Neural crest cell (in vitro differentiated cells): ENCODE measurements at places on chromosomes 2 and 18. TPM values are rescaled to one million over a fixed set of nuclear protein-coding genes. Genes with fewer than 3 reads are reported as not detected.

SMPD4 gene
- 91.7 and 103 TPM in 2 replicates for total RNA-seq

KCNE4 gene
- total RNA-seq, result 0.09 TPM in 1 of 2 replicates, not detected in the other

DNA sequence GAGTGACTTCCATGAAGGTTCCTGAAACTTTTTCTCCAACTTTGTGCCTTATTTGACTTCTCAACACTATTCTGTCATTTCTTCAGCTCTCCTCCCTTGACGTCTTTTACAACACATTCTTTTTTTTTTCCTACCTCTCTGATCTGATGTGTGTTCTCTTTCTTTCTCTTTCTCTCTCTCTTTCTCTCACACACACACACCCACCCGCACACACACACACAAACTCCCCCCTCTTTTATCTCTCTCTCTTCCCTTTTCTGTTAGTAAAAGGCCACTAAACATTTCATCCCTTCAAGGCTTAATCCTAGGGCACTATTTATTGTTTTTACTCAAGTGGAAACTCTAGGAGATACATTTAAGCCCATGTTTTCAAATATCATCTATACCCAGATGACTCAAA, 107.8 kb upstream of the CNTNAP5 start:
- DNase-seq, result no peak

- no peak for DNase-seq
Measured at GRCh38 chr2:224601923-224602322, 16.8 kb upstream of the CUL3 start.

SCN3A gene
- total RNA-seq, result 3.7 and 4.9 TPM in 2 replicates

GRCh38 chr2:506451-506850, 170.8 kb downstream of the TMEM18 start:
- no peak for DNase-seq

GRCh38 chr2:234521536-234521935, 24.7 kb upstream of the ARL4C start:
- DNase-seq, result no peak

CCDC85A gene
- total RNA-seq, result 0.16 and 0.19 TPM in 2 replicates

- DNase-seq, result no peak
Measured at GRCh38 chr18:43314941-43315340, 37.7 kb upstream of the SYT4 start.

GRCh38 chr2:16791496-16791895, 125.9 kb upstream of the CYRIA start:
- DNase-seq, result no peak

DNA sequence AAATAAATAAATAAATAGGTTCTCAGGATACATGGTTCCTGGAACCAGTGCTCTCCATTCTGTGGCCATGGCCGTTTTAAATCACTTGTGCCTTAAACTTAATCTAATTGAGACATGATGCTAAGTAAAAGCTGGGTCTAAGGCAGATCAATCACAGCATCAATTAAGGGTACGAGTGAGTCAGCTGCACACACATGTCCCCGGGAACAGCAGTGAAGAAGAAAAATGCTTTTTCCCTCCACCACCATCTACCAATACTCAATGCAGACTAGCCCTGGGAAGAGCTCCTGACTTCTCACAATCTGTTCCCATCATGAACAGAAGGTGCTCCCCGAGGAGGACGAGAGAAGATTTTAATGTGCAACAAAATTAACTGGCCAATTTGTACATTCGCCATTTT, 6.8 kb upstream of the CHMP1B start:
- no peak for DNase-seq

DNA sequence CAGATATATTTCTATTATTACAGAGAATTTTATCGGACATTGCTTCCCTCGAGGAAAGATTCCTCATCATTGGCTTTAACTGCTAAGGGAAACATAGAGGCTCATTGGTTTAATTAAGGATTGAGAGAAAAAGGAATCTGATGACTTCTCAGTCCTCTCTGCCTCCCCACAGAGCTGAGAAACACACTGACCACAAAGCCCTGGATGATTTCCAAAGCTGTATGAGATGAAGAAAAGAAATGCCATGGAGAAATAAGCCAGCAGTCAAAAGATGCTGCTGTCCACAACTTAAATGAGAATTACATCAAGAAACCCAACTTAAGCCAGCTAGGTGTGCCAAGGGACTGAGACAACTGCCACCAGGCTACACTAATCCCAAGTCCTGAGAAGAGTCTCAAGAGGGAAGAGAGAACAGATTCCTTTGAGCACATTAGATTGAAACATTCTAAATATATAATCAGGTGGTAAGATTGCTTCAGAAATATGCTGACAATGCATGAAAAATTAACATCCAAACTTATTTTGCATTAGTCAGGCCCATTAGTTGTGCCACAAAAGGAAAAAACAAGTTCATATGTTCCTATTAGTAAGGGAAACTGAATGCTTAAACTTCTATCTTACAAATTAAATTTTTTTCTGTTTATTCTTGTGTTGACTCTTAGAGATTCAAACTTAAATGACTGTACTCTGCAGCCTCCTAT, 308.1 kb upstream of the CYRIA start:
- DNase-seq, result no peak

FAM110C gene
- 0.07 and 0.09 TPM in 2 replicates for total RNA-seq

NIF3L1 gene
- total RNA-seq, result 49.8 and 50.6 TPM in 2 replicates

- DNase-seq, result no peak
Measured at GRCh38 chr2:217086038-217086522, 226.2 kb upstream of the TNP1 start.

DNA sequence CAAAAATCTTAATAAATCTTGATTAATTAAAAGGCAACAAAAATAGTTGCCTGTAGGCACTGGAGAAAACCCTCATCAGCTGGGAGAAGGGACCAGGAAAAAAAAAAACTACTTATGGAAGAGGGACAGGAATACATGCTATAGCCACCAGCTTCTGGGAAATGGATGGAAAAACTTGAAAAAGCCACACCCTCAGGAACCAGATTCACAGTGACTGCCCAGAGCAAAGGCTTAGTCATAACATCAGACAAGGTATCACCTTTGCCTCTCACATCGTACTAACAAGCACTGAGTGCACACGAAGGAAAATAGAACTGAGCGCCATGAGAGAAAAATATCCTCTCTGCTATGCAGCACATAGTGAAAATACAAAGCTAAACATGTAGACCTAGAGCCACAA, 116.9 kb upstream of the GYPC start:
- DNase-seq, result no peak

- DNase-seq, result no peak
Measured at GRCh38 chr2:55965966-55966365, 42.4 kb upstream of the EFEMP1 start.

CCDC121 gene
- 5.8 and 6.0 TPM in 2 replicates for total RNA-seq

DNA sequence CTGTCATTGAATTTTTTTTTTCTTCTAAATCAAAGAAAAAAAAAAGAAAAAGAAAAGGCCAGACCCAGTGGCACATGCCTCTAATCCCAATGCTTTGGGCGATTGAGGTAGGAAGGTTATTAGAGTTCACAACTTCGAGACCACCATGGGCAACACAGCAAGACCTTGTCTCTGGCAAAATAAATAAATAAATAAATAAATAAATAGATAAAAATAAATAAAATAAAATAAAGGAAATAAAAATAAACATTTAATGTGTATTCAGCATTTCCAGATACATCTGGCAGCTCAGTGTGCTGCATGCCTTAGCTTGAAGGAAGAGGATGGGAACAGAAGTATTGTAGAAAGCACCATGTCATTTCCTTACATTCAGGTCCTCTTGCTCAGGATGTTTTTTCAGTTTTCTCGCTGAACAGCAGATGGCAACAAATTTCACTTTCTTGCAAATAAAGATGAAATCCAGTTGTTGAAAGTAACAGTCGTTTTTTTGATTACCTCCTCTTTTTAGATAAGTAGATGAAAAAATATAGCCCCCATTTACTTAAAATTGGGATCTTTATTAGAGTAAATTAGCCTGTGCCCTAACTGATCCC, 25.7 kb upstream of the FAM178B start:
- DNase-seq, result no peak

GRCh38 chr2:12262681-12263436, 453.9 kb upstream of the TRIB2 start:
- DNase-seq, result no peak

- DNase-seq, result no peak
Measured at GRCh38 chr18:67862069-67862468, 345.5 kb upstream of the DSEL start.

DNA sequence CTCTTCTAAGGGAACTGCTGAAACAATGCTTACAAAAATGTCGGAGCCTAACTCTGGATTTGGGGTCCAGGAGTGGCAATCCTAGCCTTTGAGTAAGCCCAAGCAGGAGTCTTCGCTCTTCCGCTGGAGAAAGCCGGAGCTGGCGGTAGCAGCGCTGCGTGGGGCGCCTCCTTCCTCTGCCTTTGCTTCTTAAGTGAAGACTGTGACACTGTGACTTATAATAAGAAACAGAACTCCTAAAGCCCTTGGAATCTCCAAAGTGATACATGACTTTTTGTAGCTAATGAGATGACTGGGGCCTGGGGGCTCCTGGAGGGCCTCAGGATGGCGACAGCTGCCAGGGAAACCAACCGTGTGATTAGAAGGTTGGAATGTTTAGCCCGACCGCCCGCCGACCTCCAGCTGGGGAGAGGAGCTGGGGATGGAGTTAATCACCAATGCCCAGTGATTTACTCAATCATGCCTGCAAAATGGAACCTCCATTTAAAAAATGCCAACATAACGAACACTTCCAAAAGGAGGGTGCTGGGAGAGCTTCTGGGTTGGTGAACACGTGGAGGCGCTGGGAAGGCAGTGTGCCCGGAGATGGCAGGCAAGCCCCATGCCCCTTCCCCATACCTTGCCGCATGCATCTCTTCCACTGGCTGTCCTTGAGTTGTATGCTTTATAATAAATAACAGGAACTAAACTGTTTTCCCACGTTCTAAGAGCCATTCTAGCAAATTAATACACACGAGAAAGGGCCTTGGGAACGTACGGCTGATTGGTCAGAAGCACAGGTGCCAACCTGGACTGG, 29.0 kb upstream of the MAL start:
- DNase-seq, result no peak

DSC3 gene
- total RNA-seq, result 0.09 and 0.16 TPM in 2 replicates

- no peak for DNase-seq
Measured at GRCh38 chr2:62501794-62502500, 4.0 kb downstream of the TMEM17 start.

KRTCAP3 gene
- total RNA-seq, result 5.5 and 6.9 TPM in 2 replicates

SCYGR4 gene
- total RNA-seq, result not detected in 2 replicates

DNA sequence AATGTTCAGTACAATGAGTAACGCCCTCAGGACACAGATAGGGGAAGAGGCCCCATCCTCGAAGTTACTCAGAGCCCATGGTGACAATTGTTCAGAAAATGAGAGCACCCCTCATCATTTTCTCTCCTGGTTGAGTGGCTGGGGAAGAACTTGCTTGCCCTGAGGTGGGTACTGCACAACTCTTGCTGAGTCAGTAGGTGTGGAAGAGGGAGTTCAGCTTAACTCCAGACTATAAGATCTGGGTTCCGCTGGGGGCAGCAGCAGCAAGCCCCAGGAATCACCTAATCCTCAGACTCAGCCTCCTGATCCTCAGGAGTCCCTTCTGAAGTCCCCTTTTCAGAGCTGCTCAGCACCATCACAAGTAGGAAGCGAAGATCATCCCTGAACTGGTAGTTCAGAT, 123.7 kb downstream of the PIEZO2 start:
- DNase-seq, result no peak

DNA sequence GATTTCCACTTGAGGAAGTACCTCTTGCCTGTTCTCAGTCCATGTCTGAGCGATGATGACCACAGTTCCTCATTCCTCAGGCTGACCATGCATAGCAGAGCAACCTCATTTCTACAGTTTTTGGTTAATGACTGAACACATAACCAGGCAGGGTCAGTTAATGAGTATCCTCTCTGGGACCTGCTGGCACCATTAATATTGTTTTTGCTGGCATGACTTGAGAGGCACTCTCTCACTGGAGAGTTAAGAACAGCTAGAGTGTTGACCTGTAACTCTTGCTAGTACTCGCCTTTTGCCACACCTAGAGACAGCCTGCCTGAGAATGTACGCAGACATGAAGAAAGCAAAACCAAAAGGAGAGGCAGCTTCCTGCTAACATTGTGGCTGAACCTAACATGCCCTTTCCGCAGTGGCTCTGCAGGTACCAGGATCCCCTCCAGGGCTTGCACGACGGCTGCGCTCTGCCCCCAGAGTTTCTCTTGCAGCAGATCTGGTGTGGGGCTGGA, 23.9 kb downstream of the PECR start:
- no peak for DNase-seq

DNA sequence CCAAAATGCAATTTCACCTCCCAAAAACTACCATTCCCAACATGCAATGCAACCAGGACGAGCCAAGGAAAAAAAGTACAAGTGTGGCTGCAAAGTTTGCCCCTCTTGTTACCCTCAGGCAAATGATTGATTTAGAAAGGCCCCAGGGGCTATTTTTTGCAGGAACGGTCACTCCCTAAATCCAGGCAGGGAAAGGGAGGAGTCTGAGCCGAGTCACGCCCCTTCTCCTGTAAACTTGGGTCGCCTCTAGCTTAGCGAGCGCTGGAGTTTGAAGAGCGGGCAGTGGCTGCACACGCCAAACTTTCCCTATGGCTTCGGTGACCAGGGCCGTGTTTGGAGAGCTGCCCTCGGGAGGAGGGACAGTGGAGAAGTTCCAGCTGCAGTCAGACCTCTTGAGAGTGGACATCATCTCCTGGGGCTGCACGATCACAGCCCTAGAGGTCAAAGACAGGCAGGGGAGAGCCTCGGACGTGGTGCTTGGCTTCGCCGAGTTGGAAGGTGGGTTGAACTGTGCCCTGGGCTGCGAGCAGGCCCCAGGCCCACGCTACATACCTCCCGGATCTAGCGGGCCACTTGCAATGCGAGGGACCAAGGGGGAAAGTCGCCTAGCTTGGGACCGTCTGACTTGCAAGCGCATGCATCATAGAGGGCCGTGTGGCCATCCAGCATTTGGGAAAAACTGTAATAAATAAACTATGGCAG, at the start of gene GALM:
Gene GALM, plus strand, starts transcription at position 261 of the 702 bp plus-strand sequence. Its CDS starts 48 bp downstream, at position 309.
- DNase-seq, result peak; percentile 70

MPV17 gene
- 84.5 and 90.7 TPM in 2 replicates for total RNA-seq

GRCh38 chr2:172931918-172932520, 143.6 kb upstream of the MAP3K20 start:
- peak; percentile 77 for DNase-seq

DNA sequence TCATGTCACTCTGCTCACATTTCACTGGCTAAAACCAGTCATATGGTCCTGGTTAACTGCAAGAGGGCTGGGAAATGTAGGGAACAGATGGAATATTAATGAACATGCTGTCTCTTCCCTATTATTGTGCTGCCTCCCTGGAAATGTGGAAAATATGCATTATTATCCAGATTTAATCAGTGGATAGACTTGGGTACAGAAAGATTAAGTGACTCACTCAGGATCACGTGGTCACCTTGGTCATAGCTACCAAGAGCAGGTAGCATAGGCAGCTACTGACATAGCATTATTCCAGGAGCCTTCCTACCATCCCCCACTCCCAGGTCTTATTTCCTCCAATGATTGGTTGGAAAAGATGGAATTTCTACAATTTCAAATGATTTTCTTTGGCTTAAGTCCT, 141.1 kb downstream of the HRH4 start:
- DNase-seq, result no peak

SATB2 gene
- 9.2 and 10.1 TPM in 2 replicates for total RNA-seq

GRCh38 chr18:55119434-55119833, 160.2 kb upstream of the CCDC68 start:
- no peak for DNase-seq

OR6B2 gene
- total RNA-seq, result not detected in 2 replicates
